ENCODE measurements at places on chromosomes 5 and 9.
A peak's percentile ranks its signal among the peaks of the same experiment; 100 is the strongest.

- no peak for DNase-seq
These were observed 1.7 kb downstream of the TLE4 start for GRCh38 chr9:79573412-79573923.

DNA sequence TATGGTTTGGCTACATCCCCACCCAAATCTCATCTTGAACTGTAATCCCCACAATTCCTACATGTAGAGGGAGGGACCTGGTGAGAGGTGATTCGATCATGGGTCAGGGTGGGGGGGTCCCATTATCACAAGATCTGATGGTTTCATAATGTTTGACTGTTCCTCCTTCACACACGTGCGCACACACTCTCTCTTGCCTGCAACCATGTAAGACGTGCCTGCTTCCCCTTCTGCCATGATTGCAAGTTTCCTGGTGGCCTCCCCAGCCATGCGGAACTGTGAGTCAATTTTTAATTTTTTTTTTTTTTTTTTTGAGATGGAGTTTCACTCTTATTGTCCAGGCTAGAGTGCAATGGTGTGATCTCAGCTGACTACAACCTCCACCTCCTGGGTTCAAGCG is 27.0 kb downstream of the FAM169A start:
- DNase-seq: no peak

DNA sequence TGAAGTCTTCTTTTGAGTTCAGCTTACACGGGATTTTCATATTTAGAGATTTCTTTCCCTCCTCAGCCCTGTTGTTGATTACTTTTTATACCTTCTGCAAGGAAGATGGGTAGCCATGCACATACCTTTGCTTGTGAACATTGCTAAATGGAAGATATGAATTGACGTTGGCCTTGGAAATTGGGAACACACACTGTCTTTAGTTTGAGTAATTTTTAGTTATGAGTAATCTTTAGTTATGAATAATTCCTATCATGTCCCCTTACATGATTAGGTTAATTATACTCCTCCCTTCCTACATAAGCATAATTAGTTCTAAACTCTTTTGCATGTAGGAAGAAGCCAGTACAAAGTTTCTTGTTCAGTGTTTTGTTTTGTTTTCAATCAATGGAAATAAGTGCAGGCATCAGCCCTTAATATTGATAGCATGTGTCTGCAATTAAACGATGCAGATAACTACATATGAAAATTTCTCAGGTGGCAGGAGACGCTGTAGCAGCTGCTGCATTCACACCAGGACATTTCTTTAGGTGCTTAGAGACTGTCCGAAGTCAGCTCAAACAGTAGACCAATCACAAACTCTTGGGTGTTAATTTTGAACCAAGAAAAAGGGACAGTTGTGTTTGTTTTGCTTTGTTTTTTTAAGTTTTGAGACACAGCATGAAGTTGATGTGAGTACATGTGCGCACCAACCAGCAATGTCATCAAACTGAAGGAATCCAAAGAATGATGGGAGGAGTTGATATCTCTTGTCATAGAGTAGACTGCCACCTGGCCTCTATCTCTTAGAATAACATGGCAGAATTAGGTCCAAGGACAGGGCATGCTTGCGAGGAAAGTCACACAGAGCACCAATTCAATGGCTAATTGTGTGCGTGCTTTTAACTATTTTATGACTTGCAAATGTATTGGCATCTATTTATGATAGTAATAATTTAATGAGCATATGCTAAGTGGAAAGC is 51.4 kb downstream of the SMARCA2 start:
- DNase-seq: no peak

DNA sequence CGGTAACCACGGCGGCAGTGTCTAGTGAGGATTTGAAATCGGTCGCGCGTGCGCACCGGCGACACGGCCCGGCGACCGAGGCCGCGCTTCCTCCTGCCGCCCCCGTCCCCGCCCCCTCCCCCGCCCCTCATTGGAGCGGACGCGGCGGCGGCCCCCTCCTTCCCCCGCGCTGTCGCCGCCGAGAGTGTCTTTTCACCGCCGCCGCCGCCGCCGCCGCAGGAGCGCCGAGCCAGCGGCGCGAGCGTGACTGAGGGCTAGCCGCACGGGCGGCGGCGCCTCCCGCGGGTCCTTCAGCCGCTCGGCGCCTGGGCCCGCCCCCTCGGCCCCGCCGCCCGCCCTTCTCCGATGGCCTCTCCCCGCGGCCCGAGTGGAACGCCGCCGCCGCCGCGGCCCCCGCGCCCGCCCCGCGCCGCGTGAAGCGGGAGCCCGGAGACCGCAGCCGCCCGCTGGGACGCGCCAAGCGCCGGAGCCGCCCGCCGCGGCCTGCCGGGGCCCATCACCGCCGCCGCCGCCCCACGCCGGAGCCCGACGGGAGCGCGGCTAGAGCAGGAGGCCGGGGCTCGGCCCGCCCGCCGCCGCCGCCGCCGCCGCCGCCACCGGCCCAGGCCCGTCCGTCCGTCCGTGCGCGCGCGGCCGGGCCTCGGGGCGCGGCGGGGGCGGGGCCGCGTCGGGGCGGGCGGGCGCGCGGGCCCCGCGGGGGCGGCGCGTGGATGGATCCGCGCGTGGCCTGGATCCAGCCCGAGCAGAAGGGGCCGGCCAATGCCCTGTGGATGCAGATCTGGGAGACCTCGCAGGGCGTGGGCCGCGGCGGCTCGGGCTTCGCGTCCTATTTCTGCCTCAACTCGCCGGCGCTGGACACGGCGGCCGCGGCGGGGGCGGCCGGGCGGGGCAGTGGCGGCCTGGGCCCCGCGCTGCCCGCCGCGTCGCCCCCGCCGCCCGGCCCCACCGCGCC is at the start of gene TENT4A:
Gene TENT4A (plus strand): TSS at position 159 of the 952 bp plus-strand sequence. CDS start 552 bp downstream, at position 711.
- DNase-seq: no peak

DNA sequence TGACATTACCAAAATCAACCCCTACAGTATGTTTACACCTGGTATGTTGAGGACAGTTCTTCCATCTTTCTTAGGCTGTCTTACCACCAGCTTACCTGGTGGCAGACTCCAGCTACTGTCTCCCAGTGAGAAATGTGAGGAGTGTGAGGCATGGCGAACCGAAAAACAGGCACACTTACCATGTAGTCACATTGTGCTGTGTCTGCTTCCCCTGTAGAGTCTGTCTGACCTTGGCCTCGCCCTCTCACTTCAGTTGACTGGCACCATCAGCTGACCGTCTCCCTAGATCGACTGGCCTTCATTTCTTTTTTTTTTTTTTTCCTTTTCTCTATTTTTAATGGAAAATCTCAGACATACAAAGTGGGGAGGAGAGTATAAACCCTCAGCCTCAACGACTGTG is 4.9 kb downstream of the ACO1 start:
- DNase-seq: no peak

GRCh38 chr5:100157066-100157465 is 378.1 kb upstream of the FAM174A start:
- no peak for DNase-seq

DNA sequence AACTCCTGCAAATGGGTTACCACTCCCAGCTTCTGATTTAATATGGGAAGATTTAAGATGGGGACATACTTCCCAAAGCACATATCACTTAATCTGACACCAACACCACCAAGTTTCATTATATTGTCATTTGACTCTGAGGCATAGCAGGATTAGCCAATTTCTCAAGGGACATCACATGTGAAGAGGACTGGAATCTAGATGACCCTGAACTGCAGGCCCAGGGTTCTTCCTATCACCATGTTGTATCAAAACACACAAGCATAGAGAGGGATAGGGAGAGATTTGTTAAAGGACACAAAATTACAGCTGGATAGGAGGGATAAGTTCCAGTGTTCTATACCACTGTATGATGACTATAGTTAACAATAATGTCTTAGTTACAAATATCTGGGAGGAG is 168.3 kb upstream of the PPP2R2B start:
- DNase-seq: no peak

DNA sequence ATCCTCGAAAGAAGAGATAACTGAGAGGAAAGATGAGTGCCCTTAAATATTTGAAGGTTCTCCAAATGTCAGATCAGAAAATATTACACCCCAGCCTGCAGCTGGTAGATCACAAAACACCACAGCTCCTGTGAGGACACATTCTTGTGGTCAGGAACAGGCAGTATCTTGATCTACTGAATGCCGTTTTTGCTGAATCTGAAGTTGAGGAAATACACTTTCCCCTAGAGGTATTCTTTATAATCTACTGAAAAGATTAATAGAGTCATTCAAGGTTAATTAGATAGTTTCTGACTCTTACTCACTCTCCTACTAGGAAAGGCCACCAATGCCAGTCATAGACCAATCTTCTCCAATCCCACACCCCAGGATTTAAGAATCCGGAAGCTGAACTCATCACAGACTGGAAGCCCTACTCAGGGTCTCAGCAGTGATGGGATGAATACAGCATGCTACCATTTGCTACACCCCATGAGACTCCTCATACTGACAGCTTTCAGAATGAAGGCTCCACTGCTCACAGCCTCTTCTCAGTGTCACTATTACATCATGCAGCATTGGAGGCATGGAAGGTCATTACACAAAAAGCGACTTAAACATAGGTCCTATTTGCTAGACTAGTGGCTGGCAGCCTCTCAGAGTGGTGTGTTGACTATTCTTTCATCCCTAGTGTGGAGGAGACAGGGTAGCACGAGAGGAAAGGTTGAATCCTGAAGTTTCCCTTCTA is 143.9 kb upstream of the SLC1A3 start:
- DNase-seq: no peak

GRCh38 chr5:56060276-56061110 is 65.7 kb upstream of the IL6ST start:
- DNase-seq: peak; percentile 26

DNA sequence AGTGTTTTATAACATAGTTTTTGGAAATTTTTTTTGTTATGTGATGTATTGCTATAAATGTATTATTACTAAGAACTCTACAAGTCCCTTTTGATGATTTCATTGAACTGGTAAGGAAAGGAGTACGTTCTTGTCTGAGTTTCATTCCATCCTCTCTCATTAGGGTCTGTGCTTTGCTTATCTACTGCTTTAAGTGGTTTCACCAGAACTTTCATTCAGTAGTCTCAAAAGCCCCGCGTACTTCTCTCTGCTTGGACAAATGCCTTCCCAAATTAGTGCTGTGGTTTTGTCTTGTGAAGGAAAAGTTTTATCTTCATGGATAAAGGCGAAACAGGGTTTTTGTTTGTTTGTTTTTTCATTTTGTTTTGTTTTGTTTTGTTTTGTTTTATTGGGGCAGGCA is 469.8 kb upstream of the WWC1 start:
- DNase-seq: no peak

GRCh38 chr9:99782962-99783718 is 38.5 kb upstream of the NR4A3 start:
- no peak for DNase-seq

- DNase-seq: no peak
These were observed 65.9 kb downstream of the DMRTA1 start for GRCh38 chr9:22512495-22512894.

DNA sequence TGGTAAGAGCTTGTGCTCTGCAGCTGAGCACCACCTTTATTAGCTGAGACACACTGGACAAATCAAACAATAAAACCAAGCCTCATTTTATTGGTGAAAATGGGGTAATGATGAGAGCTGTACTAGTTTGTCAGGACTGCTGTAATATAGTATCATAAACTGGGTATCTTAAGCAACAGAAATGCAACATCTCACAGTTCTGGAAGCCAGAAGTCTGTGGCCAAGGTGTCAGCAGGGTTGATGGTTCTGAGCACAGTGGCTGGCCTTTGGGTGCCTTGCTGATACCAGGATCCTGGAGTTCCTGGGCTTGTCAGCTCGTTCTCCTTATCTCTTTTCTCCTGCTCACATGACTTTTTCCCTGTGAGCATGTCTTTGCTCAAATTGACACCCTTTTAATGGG is 513.1 kb downstream of the IRX1 start:
- DNase-seq: no peak

DNA sequence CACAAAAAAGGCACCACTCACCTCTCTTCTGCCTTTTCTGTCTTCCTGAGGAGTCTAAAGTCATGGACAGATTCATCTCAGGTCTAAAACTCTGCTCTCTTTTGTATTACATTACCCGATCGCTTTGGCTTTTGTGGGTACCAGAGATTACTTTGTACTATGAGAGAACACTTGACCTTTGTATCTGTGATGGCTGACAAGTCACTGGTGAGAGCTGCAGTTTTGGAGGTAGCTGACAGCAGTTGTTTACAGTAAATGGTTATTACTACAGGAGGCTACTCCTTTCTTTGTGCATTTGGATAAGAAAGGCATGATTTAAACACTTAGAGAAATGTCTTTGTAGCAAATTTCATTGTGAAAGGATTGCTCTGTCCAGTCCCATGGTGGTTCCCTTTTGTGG is 307.3 kb downstream of the FBXL17 start:
- no peak for DNase-seq

DNA sequence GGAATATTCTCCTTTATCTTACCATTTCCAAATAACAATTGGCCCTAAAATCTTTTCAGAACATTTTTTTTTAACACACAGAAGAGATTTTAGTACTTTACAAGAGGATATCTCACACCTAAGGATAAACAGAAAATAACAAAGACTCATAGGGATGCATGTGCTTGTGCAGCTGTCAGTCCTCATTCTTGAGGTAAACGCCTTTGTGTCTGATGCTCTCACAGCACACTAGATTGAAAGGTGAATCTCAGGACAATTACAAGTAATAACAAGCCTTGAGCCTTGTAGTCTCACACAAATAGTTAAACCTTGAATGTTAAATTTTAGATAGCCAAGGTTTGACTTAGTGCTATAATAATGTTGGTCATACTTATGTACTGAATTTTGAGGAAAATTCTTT is 439.2 kb downstream of the PTPRD start:
- no peak for DNase-seq

DNA sequence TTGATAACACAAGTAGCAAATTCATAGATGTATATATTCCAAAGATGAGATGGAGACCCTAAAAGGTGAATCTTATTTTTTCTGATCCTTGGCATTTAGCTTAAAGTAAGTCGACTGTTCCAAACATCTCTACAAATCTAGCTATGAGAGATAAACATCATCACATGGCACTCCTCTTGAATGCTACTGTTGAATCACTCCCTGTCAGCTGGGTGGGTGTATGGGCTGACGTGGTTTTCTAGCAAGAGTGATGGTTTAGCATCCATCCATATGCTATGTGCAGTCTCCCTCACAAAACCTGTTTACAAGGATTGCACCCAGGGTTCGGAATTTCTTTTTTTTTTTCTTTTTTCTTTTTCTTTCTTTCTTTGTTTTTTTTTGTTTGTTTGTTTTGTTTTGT is 13.8 kb downstream of the ACO1 start:
- no peak for DNase-seq

DNA sequence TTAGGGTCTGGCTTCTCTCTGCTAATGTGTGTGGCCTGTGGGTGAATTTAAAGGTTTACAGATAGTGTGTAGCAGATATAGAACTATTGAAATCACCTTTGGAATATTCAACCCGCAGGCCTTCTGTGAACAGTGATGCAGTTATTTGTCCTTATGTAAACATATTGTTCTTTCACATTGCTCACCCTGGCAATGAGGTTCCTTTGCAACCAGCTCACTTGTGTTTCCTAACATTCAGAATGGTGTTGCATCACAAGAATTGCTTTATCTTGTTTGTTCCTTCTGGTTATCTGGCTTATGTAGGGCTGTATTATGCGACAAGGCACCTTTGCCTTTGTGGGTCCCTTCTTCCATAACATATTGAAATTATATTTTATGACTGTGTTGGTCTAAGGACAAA is 370.3 kb downstream of the NNT start:
- DNase-seq: no peak
